Naive B cell (primary cell): ENCODE measurements at places on chromosomes 1 and 21. TPM values are rescaled to one million over a fixed set of nuclear protein-coding genes. Genes with fewer than 3 reads are reported as not detected.

ANGPTL7 gene
- not detected for polyA plus RNA-seq

DNA sequence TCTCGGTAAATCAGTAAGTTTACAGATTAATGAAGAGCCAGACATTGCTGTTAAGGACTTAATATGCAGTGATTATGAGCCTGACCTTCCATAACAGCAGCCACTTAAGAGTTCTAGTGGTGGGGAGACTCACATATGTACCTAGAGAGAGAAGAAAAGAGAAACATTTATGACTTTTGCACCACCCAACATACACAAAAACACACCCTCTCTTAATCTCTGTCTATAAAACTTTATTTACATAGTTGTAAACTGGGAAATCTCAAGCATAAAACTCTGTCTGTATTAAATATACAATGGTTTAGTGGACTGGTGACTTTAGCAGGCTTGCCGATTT, 347.4 kb upstream of the ADGRL2 start:
- H3K27ac ChIP-seq: no peak overlapping the region
- no peaks in the 10 kb centered on the region for H3K36me3 ChIP-seq
- DNase-seq: no peak
- H3K4me3 ChIP-seq: no peak overlapping the region
- no peaks in the 10 kb centered on the region for H3K4me1 ChIP-seq

DNA sequence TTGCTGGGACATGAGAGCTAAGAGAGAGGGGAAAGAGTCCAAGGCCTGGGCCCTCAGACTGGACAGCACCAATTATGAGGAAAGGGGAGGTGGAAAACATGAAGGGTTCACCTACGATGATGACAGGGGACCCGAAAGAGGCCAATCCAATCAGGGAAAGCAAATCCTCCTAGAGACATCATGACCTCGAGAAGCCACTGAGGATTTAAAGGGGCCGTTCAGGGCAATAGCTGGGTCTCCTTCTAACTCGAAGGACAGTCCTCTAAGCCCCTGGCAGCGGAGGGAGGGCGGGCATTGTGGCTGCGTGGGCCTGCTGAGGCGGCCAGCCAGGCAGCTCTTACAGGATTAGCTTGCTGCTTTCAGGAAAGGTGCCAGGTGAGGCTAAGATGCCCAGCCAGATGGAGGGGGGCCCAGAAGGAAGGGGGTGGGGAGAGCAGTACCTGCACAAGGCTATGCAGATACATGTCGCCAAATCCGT, 7.4 kb downstream of the MEF2D start:
- H3K4me3 ChIP-seq: peak overlapping the region; percentile 91
- no peak for DNase-seq
- peaks cover 100% of the 10 kb centered on the region for H3K4me1 ChIP-seq
- peak overlapping the region; percentile 53 for H3K27ac ChIP-seq

DNA sequence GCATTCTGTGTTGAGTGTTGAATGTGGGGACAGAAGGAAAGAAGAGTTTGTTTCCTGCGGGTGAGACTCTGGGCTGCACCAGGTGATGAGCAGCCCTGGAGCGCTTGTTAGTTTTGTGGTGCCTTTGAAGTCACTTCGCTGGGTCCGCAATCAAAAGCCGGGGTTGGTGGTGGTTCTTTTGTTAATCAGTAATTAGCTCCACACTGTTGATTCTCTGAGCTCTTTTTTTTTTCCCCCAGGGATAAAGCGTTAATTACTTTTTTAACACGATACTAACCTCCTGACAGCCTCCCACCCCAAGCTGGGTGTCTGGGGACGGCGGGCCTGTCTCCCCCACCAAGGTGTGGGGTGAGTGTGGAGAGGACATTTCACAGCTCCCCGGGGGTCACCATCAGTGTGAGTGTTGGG, 56.6 kb downstream of the AGPAT3 start:
- H3K36me3 ChIP-seq: no peaks in the 10 kb centered on the region
- H3K27ac ChIP-seq: peak overlapping the region; percentile 15
- no peak overlapping the region for H3K4me3 ChIP-seq
- no peaks in the 10 kb centered on the region for H3K27me3 ChIP-seq

DNA sequence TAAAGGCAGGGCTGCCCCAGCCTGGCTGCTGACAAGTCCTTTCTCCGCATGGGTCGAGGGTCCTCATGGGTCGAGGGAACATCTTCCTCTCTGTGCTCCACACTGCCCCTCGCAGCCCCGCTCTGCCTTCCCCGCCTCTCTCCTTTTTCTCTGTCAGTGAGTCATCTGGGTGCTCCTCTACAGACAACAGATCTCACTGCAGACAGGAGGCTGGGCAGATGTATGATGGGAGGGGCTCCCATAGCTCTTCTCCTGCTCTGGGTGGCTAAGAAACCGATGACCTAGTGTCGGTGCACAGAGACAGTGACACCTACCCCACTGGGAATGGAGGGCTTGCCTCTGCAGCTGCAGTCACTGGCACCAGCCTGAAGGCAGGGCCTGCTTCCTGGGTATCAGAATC, 5.5 kb downstream of the KCNA10 start:
- H3K27ac ChIP-seq: no peak overlapping the region
- H3K36me3 ChIP-seq: no peaks in the 10 kb centered on the region
- H3K27me3 ChIP-seq: peaks cover 11% of the 10 kb centered on the region
- DNase-seq: no peak
- H3K4me1 ChIP-seq: no peaks in the 10 kb centered on the region
- H3K4me3 ChIP-seq: no peak overlapping the region
